ENCODE measurements at places on chromosomes 5 and 9.
A peak's percentile ranks its signal among the peaks of the same experiment; 100 is the strongest.

- DNase-seq, result no peak
These were observed 58.1 kb downstream of the MARCHF3 start for GRCh38 chr5:126972062-126972895.

GRCh38 chr9:9079473-9079872, 1279.9 kb upstream of the DMAC1 start:
- no peak for DNase-seq

DNA sequence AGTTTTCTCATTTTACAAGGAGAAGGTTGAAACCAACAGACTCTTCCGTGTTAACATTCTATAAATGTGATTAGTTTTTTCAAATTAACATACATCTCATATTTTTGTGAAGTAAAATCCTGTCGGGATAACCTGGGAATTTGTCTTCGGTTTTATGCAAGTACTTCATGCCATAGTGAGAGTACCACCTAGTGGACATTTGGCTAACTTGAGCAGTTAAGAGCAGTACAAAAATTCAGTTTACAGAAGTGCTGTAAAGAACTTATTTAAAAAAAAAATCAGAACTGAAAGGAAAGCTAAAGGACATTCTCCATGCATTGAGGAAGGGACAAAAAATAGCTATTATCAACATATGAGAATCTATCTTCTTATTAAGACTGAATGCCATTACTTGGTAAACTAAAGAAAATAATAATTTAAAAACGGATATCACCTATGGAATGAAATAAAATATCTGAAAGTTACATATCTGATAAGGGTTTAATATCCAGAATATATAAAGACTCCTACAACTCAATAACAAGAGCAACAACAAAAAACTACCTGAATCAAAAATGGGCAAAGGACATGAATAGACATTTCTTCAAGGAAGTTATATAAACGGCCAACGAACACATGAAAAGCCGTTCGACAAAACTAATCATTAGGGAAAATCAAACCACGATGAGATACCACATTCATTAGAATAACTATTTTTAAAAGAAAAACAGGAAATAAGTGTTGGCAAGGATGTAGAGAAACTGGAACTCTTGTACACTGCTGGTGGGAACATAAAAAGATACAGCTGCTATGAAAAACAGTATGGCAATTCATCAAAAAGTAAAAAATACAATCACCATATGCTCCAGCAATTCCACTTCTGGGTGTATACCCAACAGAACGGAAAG, 117.0 kb upstream of the GNA14 start:
- peak; percentile 48 for DNase-seq

- no peak for DNase-seq
These were observed 44.5 kb downstream of the FBXO10 start for GRCh38 chr9:37531699-37532098.

DNA sequence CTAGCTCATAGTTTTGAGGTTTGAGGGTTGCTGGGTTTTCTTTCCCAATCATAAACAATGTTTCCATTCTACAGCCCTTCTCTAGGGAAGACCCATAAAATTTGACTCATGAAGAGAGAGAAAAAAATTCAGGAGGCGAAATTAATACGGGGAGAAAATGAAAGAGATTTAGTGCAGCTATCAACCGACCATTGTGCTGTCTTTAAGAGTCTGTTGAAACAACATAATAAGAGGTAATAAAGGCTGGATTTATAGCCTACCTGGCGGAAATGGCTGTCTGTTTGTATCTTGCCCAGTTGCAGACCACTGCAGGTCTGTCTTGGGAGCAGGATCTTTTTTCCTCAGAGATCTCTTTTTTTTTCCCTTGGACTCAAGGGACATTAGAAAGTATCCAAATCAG, 66.9 kb downstream of the TLR4 start:
- DNase-seq, result no peak

- no peak for DNase-seq
These were observed 6.1 kb downstream of the ANXA1 start for GRCh38 chr9:73157811-73158210.

GRCh38 chr5:98839469-98840383, 66.3 kb downstream of the RGMB start:
- DNase-seq, result no peak

GRCh38 chr5:97142521-97143254, at the start of gene LIX1:
LIX1 (minus strand) TSS chr5:97142611; CDS start chr5:97142576, 35 bp downstream.
- peak; percentile 42 for DNase-seq

GRCh38 chr5:124459984-124460383, 286.5 kb downstream of the ZNF608 start:
- no peak for DNase-seq

- no peak for DNase-seq
These were observed 46.2 kb upstream of the RUFY1 start for GRCh38 chr5:179504191-179504590.

GRCh38 chr5:173001229-173001841, 17.8 kb downstream of the ATP6V0E1 start:
- no peak for DNase-seq

DNA sequence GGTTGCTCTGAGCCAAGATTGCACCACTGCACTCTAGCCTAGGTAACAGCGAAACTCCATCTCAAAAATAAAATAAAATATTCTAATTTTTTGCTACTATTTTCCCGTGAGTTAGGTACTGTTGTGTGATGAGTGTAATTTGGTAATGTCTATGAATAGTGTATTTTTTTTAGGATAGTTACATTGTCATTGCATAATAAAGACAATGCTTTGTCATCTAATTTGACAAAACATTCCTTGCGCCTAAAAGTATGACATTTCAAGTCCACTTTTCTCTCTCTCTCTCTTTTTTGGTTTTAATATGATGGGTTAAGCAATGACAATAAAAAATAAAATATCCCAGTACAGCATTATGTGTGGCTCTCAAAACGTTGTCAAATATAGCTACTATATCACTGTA, 29.3 kb downstream of the UBE2R2 start:
- no peak for DNase-seq

DNA sequence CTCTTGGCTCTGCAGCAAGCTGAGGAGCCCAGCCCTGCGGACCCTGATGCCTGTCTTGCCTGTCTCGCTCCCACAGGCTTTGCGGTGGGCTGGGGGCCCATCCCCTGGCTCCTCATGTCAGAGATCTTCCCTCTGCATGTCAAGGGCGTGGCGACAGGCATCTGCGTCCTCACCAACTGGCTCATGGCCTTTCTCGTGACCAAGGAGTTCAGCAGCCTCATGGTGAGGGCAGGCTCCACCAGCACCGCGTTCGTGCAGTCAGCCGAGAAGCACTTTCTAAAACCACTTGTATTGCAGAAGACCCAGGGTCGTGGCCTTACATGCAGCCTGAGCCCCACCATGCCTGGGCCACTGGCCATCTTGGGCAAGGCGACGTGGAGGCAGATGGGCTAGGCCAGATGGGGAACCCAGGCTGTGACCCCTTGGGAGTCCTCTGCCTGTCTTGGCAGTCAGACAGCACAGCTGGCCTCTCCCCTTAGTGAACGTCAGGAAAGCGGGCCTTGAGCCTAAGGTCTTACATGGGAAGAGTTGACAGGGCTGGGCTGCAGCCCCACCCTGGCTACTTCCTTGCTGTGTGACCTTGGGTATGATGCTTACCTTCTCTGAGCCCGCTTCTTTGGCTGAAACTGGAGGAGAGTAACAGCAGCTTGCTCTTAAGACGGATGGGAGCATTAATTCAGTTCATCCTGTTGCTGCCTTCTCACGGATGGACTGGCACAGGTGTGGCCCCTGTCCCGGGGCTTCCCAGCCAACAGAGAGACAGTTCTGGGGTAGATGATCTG, 8.6 kb downstream of the SLC2A8 start:
- no peak for DNase-seq

GRCh38 chr5:172758077-172758833, 12.7 kb downstream of the DUSP1 start:
- peak; percentile 72 for DNase-seq

- no peak for DNase-seq
These were observed 364.1 kb downstream of the MAN2A1 start for GRCh38 chr5:110053824-110054223.

DNA sequence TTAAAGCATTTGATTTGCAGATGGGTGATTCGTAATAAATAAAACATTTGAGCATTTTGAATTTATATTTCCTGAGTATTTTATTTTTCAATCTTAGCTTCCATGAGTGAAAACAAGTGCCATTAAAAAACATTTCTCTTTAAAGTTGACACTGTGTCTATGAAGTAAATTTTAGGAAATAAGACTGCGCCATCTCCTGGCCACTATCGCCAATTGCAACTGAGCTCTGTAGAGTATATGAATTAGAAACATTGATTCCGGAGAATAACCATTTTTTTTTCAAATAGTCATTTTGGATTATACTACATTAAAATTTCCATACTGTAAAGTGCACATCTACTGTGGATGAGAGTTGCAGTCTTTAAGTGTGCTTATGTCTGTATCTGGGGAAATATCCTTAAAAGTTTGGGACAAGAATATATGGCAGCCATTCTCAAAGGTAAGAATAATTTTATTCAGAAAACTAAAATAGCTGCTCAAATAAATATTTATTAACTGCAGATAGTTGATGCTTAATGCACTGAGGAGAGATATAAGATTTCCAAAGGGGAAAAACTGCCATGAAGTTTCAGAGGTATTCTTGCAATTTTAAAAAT, 5.9 kb downstream of the DMRTA1 start:
- peak; percentile 41 for DNase-seq

- DNase-seq, result peak; percentile 58
These were observed 368.2 kb downstream of the TMEM161B start for GRCh38 chr5:87900419-87900818.

- DNase-seq, result no peak
These were observed 87.7 kb downstream of the GALNT10 start for GRCh38 chr5:154278186-154278585.

- DNase-seq, result no peak
These were observed 1.6 kb downstream of the ATP10B start for GRCh38 chr5:160850421-160850820.

DNA sequence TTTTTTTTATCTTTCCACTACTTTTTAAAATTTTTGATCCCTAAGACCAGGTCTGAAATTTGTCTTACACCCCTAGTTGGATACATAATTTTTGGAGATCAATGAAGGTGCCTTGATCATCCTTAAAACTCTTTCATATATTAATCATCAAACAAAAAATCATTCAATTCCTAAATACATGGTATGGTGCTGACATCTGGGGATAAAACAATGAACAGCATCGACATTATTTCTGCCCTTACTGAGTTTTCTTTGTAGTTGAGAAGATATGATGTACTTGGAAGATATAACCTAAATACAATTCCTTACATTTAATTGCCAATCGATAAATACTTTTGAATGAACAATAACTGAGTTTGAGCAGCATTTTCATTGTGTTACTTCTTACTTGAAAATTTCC, 18.3 kb downstream of the SPINK9 start:
- no peak for DNase-seq

DNA sequence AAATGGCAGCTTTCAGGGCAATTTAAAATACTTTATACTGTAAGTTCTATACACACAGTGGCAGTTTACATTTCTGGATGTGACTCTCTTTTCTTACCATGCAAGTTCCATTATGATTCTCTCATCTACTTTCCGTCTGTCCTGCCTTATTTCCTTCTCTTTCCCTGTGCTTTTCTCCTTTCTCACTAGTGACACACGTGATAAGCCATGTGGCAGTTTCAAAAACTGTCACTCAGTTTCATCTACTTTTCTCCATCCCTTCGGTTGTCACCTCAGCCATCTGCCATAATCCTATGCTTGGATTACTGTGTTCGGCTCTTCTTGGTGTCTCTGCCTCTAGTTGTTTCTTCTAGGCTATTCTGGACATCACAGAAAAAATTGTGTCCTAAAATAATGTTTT, 46.8 kb upstream of the ATG10 start:
- no peak for DNase-seq

GRCh38 chr9:124450241-124450924, at the start of gene ADGRD2:
ADGRD2 (plus strand) TSS chr9:124450451; CDS start chr9:124451667, 1,216 bp downstream.
- DNase-seq, result no peak

DNA sequence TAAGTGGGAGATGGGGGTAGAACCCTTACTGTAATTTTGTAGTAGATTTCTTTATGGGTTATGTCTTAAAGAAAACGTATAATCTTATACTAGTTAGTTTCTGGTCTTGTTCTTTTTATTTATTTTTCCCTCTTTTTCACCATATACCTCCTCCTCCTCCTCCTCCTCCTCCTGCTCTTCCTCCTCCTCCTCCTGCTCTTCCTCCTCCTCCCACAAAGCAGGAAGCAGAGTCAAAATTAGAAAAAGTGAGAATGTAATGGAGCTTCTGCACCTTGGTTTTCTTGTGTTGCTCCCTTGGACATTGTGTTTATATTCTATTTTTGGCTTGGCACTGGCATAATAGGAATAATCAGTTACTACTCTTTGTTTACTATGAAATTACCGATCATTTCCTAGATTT, 4.5 kb downstream of the MACIR start:
- DNase-seq, result no peak

- no peak for DNase-seq
These were observed 71.5 kb upstream of the PALM2AKAP2 start for GRCh38 chr9:109708451-109708945.

DNA sequence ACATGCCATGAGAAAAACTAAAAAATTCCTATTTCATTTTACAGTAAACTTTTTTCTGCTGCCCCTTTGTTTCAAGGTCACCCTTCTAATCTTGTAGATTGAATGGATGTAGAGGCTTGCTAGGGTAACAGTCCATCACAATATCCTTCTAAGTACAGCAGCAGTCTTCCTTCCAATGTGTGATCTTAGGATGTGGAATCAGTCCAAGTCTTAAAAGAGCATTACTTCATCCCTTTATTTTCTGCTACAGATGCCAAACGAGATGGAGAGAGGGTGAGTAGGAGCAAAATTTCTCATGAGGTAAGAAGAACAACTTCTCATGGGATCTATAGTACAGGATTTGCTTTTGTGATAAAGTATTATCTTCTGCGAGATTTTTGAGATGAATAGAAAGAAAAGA, 704 bp upstream of the IL33 start:
- no peak for DNase-seq

- no peak for DNase-seq
These were observed 5.9 kb upstream of the DELE1 start for GRCh38 chr5:141917760-141918159.

DNA sequence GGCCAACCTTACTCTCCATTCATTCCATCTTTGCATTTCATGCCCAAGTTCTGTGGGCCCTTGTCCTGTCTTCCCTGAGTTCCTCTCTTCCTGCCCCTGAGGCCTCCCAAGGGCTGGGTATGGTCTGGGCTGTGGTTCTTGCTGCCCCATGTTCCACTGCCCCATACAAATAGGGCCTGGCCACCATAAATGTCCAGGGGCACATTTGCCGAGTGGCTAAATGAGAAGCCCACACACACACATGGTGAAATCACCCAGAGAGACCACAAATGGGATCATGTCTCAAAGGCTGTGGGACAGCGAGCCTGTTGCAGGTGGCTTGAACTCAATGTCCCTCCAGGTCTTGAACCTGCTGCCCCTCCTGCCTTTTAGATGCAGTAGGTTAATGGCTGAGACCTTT, 1.2 kb downstream of the TIFAB start:
- no peak for DNase-seq

DNA sequence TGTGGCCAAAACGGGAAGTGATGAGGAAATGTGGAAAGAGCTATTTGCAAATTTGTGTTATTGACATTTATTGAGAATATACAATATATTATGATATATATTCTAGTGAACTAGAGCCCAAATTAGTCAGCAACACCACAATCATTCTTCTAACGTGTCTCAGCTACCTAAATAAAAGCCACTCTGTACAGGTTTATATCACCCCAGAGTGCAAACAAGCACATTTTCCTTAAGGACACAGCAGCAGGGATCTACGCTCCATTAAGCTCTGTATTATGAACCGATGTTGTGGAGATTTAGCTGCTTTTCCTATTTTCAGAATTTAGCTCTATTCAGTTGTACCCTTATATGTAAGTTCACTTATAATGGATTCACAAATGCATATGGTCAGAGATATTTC, 77.9 kb downstream of the CDH18 start:
- no peak for DNase-seq

- no peak for DNase-seq
These were observed 56.8 kb upstream of the ZFR start for GRCh38 chr5:32501071-32502002.

- DNase-seq, result no peak
These were observed 2.0 kb downstream of the ISL1 start for GRCh38 chr5:51385216-51385615.
